ENCODE measurements at places on chromosomes 3 and 15.

DNA sequence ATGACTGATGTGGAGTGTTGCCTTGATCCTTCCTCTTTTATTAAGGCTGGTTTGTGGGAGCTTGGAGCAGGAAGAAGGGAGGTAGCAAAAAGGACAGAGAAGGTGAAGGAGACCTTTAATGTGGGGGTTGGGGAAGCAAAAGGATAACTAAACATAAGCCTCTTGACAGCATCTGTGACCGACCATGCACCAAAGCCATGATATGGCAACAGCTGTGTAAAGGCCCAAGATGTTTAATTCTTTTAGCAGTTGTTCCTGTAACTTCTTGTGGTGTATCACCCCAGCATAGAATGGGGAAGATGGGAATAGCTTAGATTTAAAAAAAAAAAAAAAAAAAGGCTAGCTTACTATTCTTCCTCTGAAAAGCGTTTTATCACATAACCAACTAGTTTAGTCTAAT is 194.7 kb downstream of the KLHL25 start:
- no peak for DNase-seq

GRCh38 chr3:126851382-126851781 is 131.5 kb upstream of the PLXNA1 start:
- no peak for DNase-seq

DNA sequence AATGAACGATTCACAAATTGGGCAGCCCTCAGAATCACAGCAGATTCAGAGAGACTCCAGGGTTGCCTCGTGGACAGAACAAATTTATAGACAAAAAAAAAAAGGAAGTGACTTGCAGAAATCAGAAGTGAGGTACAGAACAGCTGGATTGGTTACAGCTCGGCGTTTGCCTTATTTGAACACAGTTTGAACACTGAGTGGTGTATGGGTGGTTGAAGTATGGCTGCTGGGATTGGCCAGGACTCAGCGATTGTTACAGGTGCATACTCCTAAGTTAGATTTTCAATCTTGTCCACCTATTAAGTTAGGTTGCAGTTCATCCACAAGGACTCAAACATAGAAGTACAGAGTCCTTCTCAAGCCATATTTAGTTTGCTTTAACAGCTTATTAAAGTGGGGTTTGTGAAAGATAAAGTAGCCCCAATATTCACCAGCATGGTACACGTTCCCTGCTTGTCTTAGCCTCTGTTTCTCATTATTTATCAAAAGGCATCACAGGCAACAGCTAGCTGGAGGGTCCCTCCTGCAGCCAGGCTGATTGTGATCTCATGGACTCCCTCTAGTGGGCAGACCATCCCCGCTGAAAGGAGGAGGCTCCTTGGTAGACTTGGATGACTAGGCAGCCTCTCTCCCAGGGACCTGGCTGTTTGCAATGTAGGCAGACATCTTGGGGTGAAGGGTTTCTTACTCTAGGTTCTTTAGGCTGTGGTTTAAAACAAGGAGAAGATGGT is 17.6 kb upstream of the ALDH1L1 start:
- DNase-seq, result peak; percentile 39

DNA sequence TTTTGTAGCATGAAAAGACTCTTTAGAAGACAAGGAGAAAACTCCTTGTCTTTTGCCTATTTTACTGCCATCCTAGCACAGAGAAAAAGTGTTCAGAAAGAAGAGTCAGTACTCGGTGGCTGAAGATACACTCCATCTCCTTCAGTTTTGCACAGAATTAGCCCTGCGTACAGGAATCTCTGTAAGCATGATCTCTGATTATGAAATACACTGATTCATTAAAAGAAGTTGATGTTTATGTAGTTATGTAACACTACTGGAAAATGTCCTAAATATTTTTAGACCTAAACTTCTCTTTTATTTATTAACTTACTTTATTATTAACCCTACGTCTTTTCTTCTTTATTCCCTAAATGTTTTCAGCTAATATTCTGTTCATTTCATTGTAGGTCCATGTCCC is 138.4 kb downstream of the LEKR1 start:
- DNase-seq, result no peak

DNA sequence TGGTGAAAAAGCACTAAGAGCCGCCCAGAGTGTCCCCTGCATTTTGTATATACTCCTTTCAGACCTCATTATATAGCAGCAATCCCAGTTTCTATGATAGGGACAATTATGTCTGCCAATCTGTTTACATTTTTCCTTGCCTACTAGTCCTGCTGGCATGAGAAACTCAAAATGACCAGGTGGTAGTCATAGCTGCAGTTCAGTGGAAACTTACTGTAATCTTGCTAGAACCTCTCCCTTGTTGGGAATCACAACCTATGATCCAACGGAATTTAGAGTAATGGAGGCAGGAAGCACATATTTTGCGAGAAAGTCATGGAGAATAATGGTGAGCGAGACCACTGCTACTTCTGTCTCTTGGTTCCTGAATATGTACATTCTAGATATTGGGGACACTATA is 28.6 kb upstream of the MINAR1 start:
- no peak for DNase-seq

- DNase-seq, result no peak
These were observed 383.9 kb upstream of the DPH6 start for GRCh38 chr15:35929740-35930444.

GRCh38 chr3:143119974-143120715 is 574 bp downstream of the CHST2 start:
- DNase-seq, result peak; percentile 37

DNA sequence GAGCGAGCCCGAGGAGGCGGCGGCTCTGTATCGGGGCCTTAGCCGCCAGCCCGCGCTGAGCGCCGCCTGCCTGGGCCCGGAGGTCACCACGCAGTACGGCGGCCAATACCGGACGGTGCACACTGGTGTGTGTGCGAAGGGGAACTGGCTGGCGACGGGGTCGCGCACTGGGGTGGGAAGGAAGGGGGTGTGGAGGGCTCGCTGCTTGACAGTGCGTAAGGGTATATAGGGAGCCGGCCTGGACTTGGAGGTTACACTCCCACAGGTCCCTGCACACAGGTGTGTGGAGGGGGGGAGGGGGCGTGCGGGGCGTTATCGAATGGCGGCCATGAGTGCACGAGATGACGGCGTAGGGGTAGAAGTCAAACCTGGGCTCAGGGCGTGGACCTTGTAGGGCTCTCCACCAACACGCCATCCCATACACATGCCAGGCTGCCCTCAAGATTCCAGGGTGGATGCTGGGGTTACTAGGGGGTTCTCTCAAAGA is 389 bp downstream of the APEH start:
- DNase-seq, result no peak

DNA sequence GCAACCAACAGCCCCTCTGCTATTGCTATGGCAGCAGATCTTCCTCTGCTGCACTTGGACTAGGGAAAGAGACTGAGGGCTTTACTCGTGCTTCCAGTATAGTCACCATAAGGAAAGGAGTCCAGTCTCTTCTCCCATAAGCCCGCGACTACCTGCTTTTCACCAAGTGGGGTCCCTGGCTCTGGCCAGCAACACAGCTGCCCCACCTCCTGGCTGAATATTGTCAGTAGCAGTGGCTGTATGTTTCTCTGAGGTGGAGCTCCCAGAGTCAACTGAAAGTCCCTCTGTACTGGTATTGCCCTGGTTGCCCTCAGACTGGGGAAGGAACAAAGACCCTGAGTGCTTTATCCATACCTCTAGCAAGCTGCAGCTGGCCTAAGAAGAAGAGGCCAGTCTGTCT is 719.6 kb downstream of the SQOR start:
- no peak for DNase-seq

GRCh38 chr3:72768006-72768441 is 80.2 kb downstream of the SHQ1 start:
- DNase-seq, result no peak

- DNase-seq, result peak; percentile 42
These were observed 18.2 kb downstream of the DNAJB8 start for GRCh38 chr3:128448491-128448890.

GRCh38 chr3:31274326-31275024 is 258.2 kb upstream of the STT3B start:
- no peak for DNase-seq

GRCh38 chr15:52789601-52790168 is 451 bp downstream of the ONECUT1 start:
- no peak for DNase-seq

DNA sequence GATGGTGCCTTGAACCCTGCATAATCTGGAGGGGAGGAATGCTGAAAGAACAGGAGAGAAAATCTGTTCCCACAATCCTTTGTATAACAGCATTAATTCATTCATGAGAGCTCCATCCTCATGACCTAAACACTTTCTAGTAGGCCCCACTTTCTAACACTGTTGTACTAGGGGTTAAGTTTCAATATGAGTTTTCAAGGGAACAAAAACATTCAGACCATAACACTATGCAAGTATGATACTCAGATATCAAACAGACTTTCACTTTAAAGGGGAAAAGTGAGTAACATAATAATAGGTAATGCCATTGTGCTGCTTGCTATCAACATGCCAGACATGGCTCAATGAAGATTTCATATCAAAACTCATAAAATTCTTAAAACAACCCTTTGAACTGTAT is 32.4 kb upstream of the PLSCR2 start:
- DNase-seq, result no peak

DNA sequence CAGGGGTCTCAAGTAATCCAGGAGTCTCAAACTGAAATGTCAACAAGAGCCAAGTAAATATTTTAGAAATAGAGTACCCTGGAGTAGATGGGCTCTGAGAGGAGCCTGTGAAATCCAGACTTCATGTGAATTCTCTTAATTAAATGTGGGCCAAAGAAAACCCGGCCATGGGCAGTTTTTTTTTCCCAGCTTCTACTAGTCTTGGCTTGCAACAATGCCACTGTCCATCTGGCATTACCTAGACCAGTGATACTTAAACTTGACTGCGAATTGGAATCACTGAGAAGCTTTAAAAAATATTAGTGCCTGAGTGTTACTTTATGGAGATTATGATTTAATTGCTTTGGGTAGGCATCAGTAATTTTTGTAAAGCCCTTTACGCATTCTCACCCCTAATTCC is 66.4 kb upstream of the GOLGA6B start:
- no peak for DNase-seq

GRCh38 chr3:49718858-49719213 is 648 bp downstream of the AMIGO3 start:
- DNase-seq, result no peak

DNA sequence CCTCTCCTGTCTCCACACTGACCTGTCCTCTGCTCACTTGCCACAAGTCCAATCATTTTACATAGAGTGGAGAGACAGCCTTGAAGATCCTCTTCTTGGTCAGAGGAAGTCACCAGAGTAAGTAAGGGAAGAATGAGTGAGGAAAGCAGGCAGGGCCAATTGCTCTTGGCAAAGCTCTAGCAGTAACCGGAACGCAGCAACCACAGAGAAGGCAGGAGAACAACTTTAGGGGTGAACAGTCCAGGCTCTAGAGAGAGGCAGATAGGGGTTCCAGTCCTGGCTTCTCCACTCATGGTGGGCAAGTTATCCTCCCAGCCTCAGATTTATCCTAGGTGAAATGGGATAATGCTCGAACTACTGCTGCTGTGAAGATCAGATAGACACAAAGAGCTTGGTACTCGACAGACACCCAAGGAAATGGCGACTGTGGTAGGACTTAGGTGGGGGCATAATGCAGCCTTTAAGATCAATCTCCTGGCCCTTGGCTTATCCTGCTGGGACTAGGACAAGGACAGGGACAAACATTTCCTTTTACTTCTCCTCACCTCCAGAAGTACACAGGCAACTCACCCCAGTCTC is 1.2 kb upstream of the ADAMTSL3 start:
- no peak for DNase-seq

GRCh38 chr3:141368062-141368924 is at the start of gene ZBTB38:
ZBTB38 (plus strand) TSS chr3:141368504; CDS start chr3:141442389, 73,885 bp downstream.
- DNase-seq, result no peak

DNA sequence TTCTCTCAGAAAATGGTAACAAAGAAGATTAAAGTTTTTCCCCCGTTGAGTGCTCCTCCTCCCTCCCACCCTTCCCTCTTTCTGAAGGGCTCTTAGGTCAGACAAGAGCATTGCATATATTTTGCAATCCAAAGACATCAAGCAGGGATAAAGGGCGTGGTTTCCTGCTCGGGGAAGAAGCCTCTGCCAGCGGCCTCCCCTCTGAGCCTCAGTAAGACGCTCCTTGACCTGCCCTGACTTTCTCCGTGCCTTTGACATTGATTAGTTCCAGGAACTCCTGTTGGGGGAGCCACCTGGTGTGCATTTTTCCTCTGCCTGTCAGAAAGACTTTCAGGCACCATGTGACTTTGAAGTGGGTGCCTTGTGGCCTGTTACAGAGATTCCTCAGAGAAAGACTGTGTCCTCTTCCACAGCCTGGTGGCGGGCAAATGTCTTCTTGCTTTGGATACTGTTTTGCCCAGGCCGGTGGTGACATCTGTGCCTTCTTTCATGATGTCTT is 87.2 kb upstream of the TBL1XR1 start:
- DNase-seq, result peak; percentile 34

GRCh38 chr3:37197810-37198371 is 23.5 kb upstream of the LRRFIP2 start:
- no peak for DNase-seq

- no peak for DNase-seq
These were observed 393.7 kb upstream of the RGMA start for GRCh38 chr15:93482731-93483130.

DNA sequence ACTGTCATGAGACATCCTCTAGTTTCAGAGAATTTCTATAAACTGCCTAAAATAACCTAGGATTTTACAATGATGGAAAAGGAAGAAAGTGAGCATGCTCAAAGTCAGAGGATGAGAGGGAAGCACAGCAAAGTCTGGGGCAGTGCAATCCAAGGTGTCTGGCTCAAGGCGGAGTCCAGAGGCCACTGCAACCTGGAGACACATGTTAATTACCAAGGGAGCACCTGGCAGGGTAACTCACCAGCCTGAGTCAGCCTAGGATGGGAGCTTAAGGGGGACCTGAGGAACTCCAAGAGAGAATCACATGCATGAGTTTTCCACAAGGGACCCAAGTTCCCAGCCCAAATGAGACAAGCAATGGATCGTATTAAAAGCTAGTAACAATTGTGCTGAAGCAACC is 49.8 kb downstream of the PLD1 start:
- DNase-seq, result no peak

GRCh38 chr3:151838574-151839312 is 24.8 kb downstream of the AADAC start:
- DNase-seq, result peak; percentile 54

- DNase-seq, result no peak
These were observed 29.0 kb upstream of the HHATL start for GRCh38 chr3:42731476-42732195.

DNA sequence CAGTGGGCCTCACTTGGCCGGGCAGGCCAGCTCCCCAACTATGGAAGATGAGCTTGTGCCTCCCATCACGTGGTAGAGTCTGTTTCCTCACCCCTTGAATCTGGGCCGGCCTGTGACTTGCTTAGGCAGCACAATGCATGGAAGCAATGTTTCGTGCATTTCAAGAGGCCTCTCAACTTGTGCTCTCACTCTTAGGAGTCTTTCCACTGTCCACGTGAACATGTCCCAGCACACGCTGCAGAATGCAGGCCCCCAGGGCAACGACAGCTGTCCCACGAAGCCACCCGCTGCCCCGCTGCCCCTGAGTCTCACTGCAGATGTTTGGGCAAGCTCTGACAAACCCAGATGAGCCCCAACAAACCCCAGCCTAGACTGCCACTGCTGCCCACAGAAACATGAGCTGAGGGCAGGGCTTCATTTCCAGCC is 27.2 kb upstream of the SLC41A3 start:
- DNase-seq, result no peak

GRCh38 chr3:151460228-151460627 is 633 bp downstream of the IGSF10 start:
- no peak for DNase-seq
